Uterus (tissue), 4 donors: ENCODE measurements at places on chromosomes 12 and 14. TPM values are rescaled to one million over a fixed set of nuclear protein-coding genes. Genes with fewer than 3 reads are reported as not detected.

GRCh38 chr12:121212875-121213274, 2.9 kb downstream of the P2RX4 start:
- no peak overlapping the region for H3K27ac ChIP-seq
- no peaks in the 10 kb centered on the region for H3K4me1 ChIP-seq
- no peaks in the 10 kb centered on the region for H3K27me3 ChIP-seq
- H3K4me3 ChIP-seq = no peak overlapping the region
- no peak for DNase-seq
- H3K36me3 ChIP-seq = no peaks in the 10 kb centered on the region

GRCh38 chr12:45637706-45638105, 91.8 kb upstream of the ARID2 start:
- no peak overlapping the region for H3K27ac ChIP-seq
- H3K36me3 ChIP-seq = no peaks in the 10 kb centered on the region
- no peaks in the 10 kb centered on the region for H3K4me1 ChIP-seq
- H3K4me3 ChIP-seq = no peak overlapping the region
- DNase-seq = no peak
- H3K27me3 ChIP-seq = no peaks in the 10 kb centered on the region

- no peak overlapping the region for H3K4me3 ChIP-seq
- H3K27ac ChIP-seq = no peak overlapping the region
- H3K36me3 ChIP-seq = no peaks in the 10 kb centered on the region
- DNase-seq = no peak
These were observed 96.2 kb upstream of the FGD4 start for GRCh38 chr12:32303174-32303549.

DNA sequence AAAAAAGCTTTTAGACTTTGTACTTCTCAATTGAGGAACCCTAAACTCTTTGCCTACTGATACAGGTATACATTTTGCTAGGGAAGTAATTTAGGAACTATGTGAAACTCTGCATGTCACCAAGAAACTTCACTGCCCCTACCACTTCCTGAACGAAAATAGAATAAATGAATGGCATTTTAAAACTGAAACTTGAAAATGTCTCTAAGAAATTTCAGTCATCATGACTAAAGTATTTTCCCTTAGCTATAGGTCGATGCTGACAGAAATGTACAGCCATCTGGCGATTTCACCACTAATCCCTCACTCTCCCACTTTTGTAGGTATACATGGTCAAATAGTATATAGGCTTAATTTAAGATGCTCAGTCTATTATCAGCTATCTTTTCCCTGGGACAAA, 194.9 kb upstream of the SYT10 start:
- DNase-seq = no peak
- H3K4me3 ChIP-seq = no peak overlapping the region
- H3K36me3 ChIP-seq = no peaks in the 10 kb centered on the region
- no peaks in the 10 kb centered on the region for H3K27me3 ChIP-seq

- H3K27me3 ChIP-seq = no peaks in the 10 kb centered on the region
- H3K27ac ChIP-seq = no peak overlapping the region
- H3K36me3 ChIP-seq = no peaks in the 10 kb centered on the region
- no peak for DNase-seq
These were observed 404.4 kb upstream of the PDE3A start for GRCh38 chr12:19963972-19964371.

FKBP11 gene
- 1.2 TPM for total RNA-seq

L2HGDH gene
- total RNA-seq = 0.29 TPM
